Naive B cell (primary cell): ENCODE measurements at places on chromosomes 3 and 15.

DNA sequence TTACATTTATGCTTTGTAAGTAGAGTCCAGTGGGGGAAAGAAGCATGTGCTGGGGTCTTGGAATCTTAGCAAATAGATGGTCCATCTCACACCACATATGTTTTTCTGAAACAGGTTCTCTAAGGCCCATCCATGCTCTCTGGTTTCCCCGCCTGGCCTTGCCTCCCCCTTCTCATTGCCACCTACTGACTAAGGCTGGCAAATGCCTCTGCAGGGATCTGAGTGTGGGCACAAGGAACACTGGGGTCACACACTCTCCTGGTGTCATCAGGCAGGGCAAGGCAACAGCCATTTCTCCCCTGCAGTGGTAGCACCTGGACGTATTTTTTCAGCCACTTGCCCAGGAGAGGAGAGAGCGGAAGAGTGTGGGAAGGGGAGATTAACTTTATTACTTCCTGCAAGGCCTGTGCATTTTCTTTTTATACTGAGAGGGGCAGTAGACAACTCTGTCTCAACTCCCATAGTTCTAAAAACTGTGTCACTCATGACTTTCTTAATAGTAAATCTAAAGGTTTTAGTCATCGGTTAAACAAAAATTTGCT, 804.2 kb upstream of the NECTIN3 start:
- no peaks in the 10 kb centered on the region for H3K4me1 ChIP-seq
- no peak for DNase-seq
- H3K4me3 ChIP-seq: no peak overlapping the region
- H3K27me3 ChIP-seq: no peaks in the 10 kb centered on the region
- no peaks in the 10 kb centered on the region for H3K36me3 ChIP-seq

DNA sequence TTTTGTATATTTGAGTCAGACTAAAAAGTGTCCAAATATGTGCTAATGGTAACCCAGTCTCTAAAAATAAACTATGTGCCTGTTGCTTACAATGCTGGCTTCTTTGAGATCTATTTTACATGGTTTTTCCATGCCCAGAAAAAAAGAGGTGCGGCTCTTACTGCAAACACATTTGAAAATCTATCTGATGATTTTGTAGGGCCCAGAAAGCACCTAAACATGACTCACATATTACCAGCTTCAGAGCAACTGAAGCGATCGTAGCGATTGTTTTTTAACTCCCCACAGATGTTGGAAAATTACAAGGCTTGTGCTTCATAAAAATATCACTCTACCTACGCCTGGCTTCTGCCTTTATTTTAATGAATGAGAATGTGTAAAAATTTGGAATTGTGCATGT, 53.5 kb downstream of the SUCNR1 start:
- no peak for DNase-seq
- no peaks in the 10 kb centered on the region for H3K4me1 ChIP-seq
- H3K27me3 ChIP-seq: no peaks in the 10 kb centered on the region
- H3K36me3 ChIP-seq: no peaks in the 10 kb centered on the region
- no peak overlapping the region for H3K4me3 ChIP-seq

DNA sequence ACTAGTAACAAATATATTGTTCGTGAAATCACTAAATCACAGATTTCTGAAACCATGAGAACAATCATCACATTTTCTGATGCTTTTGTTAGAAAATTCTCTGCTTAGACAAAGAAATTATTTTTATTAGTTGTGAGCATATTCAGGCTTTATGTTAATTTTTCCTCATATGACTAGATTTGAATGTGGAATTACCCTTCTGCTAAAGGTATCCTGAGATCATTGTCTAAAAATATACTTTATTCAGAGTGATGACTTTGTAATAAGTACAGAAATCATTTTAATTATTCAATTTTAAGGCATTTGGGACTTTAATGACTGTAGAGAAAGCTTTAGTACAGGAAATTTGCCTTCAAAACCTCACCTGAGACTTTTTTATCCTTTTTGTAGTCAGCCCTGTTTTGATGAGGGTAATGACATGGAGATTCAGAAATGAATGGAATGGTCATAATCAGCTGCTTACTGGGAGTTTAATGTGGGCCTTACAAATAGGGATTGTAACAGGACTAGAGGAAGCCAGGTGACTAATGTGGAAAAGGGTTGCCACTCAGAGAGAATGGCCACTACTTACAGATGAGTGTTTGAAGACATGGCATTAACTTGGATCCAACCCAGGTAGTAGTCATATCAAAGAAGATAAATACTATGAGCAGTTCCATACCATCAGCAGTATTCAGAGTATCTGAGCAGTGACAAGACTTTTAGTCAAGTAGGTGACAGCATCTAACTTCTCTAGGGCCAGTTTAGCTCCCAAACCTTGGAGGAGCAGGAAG, 148.3 kb downstream of the MBNL1 start:
- no peak overlapping the region for H3K4me3 ChIP-seq
- DNase-seq: no peak
- peaks cover 34% of the 10 kb centered on the region for H3K36me3 ChIP-seq

- H3K36me3 ChIP-seq: peaks cover 13% of the 10 kb centered on the region
- no peak for DNase-seq
- no peak overlapping the region for H3K27ac ChIP-seq
- H3K4me1 ChIP-seq: peaks cover 44% of the 10 kb centered on the region
- no peak overlapping the region for H3K4me3 ChIP-seq
Observed at GRCh38 chr3:141507392-141508066, 20.7 kb downstream of the RASA2 start.

GRCh38 chr15:52486003-52486996, 42.4 kb downstream of the MYO5A start:
- no peaks in the 10 kb centered on the region for H3K27me3 ChIP-seq
- H3K4me1 ChIP-seq: peaks cover 46% of the 10 kb centered on the region
- H3K27ac ChIP-seq: no peak overlapping the region
- no peaks in the 10 kb centered on the region for H3K36me3 ChIP-seq
- DNase-seq: no peak

DNA sequence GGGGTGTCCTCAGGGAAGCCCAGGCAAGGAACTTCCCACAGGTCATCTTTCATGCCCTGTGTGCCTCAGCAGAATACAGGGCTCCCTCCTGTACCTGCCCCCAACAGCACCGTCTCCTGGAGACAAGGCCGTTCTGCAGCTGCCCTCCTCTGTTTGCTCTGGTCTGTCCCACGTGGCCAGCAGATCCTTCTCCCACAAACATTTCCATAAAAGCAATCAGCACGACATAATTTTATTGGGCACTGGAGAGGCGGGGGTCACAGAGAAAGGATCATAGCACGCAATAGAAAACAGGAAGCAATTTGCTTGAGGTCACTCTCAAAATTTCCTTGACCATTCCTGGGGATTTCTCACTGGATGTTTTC, 29.4 kb downstream of the STARD5 start:
- peaks cover 40% of the 10 kb centered on the region for H3K36me3 ChIP-seq

GRCh38 chr15:68503213-68503612, 71.2 kb upstream of the ITGA11 start:
- no peaks in the 10 kb centered on the region for H3K27me3 ChIP-seq
- no peaks in the 10 kb centered on the region for H3K36me3 ChIP-seq
- no peak overlapping the region for H3K27ac ChIP-seq
- no peak overlapping the region for H3K4me3 ChIP-seq
- no peaks in the 10 kb centered on the region for H3K4me1 ChIP-seq

- H3K27ac ChIP-seq: no peak overlapping the region
- H3K4me3 ChIP-seq: no peak overlapping the region
- peaks cover 16% of the 10 kb centered on the region for H3K27me3 ChIP-seq
- no peaks in the 10 kb centered on the region for H3K36me3 ChIP-seq
- DNase-seq: no peak
Observed at GRCh38 chr15:69502470-69503045, 49.9 kb downstream of the RPLP1 start.

DNA sequence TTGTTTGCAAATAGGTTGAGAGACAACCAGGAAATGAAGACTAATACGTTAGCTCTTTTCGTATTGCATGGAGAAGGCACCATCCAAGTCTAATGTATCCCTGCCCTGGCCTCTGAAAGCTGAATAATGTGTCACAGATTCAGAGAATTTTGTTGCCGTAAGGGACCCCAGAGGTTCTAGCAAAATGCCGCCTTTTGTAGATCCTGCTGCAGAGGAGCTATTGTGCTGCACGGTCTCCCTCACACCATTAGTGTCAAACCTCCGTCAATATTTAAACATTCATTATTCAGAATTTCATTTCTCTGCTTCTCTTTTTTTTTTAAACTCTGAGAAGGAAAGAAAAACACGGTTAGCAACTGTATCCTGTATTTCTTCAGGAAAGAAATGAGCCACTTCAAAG, 238.7 kb downstream of the EPHB1 start:
- H3K27me3 ChIP-seq: peaks cover 26% of the 10 kb centered on the region
- DNase-seq: no peak
- no peaks in the 10 kb centered on the region for H3K36me3 ChIP-seq
- H3K4me1 ChIP-seq: no peaks in the 10 kb centered on the region
- H3K4me3 ChIP-seq: no peak overlapping the region

DNA sequence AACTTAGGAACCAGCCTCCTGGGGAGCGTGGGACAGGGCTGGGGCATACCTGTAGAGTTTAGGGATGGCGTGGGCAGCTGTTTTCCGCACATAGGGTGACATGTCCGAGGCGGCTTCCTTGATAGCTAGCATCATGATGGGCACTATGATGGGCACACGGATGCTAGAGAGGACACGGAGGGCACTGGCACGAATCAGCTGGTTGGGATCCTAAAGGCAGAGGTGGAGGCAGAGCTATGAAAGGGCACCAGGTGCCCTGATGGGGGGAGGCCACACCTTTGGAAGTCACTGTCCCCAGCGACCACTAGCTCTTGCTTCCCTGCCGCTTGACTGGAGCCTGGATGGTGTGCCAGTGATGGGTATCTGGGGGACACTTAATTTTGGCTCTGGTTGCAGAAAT, 28.3 kb downstream of the AP3B2 start:
- H3K27ac ChIP-seq: no peak overlapping the region
- H3K36me3 ChIP-seq: no peaks in the 10 kb centered on the region
- DNase-seq: no peak
- peaks cover 14% of the 10 kb centered on the region for H3K4me1 ChIP-seq

- no peaks in the 10 kb centered on the region for H3K27me3 ChIP-seq
- DNase-seq: no peak
- H3K4me1 ChIP-seq: no peaks in the 10 kb centered on the region
- no peaks in the 10 kb centered on the region for H3K36me3 ChIP-seq
- H3K4me3 ChIP-seq: no peak overlapping the region
Observed at GRCh38 chr3:76723366-76723765, 316.5 kb upstream of the ROBO2 start.

GRCh38 chr3:64675687-64676247, 12.0 kb downstream of the ADAMTS9 start:
- no peak overlapping the region for H3K4me3 ChIP-seq
- H3K36me3 ChIP-seq: no peaks in the 10 kb centered on the region
- H3K27me3 ChIP-seq: no peaks in the 10 kb centered on the region

- H3K27me3 ChIP-seq: no peaks in the 10 kb centered on the region
- no peaks in the 10 kb centered on the region for H3K4me1 ChIP-seq
- H3K36me3 ChIP-seq: no peaks in the 10 kb centered on the region
- no peak overlapping the region for H3K4me3 ChIP-seq
- DNase-seq: no peak
- H3K27ac ChIP-seq: no peak overlapping the region
Observed at GRCh38 chr3:31189971-31190370, 295.5 kb upstream of the GADL1 start.

DNA sequence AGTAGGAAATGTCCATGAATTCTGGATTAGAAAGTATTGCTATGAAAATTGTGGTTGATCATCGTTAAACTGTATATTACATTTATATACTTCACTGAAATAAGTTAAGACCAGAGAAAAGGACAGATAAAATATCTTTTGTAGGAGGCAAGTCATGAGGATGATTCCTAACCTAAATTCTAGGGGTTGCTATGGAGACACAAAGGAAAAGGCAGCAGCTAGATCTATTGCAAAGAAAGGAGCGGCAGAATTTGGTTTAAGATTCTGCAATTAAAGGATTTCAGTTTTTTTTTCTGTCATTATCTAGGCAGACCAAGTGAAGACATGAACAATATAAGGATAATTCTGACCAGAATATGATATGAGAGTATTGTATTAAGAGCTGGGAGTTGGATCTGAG, 136.1 kb downstream of the CHL1 start:
- no peak overlapping the region for H3K27ac ChIP-seq
- H3K4me1 ChIP-seq: peaks cover 15% of the 10 kb centered on the region
- no peak overlapping the region for H3K4me3 ChIP-seq
- no peaks in the 10 kb centered on the region for H3K27me3 ChIP-seq

GRCh38 chr3:115571413-115571812, 51.9 kb upstream of the GAP43 start:
- no peak overlapping the region for H3K4me3 ChIP-seq
- no peak for DNase-seq
- no peaks in the 10 kb centered on the region for H3K4me1 ChIP-seq
- no peak overlapping the region for H3K27ac ChIP-seq

- peaks cover 18% of the 10 kb centered on the region for H3K4me1 ChIP-seq
- H3K4me3 ChIP-seq: no peak overlapping the region
- no peaks in the 10 kb centered on the region for H3K27me3 ChIP-seq
- no peaks in the 10 kb centered on the region for H3K36me3 ChIP-seq
- no peak for DNase-seq
Observed at GRCh38 chr15:87760547-87761314, 495.8 kb downstream of the NTRK3 start.

- H3K36me3 ChIP-seq: no peaks in the 10 kb centered on the region
- peaks cover 43% of the 10 kb centered on the region for H3K27me3 ChIP-seq
- no peak for DNase-seq
Observed at GRCh38 chr15:74830868-74831267, 4.4 kb downstream of the CPLX3 start.

GRCh38 chr3:49053543-49053942, 24.3 kb upstream of the IMPDH2 start:
- peaks cover 30% of the 10 kb centered on the region for H3K4me1 ChIP-seq
- no peak overlapping the region for H3K4me3 ChIP-seq
- no peak for DNase-seq

DNA sequence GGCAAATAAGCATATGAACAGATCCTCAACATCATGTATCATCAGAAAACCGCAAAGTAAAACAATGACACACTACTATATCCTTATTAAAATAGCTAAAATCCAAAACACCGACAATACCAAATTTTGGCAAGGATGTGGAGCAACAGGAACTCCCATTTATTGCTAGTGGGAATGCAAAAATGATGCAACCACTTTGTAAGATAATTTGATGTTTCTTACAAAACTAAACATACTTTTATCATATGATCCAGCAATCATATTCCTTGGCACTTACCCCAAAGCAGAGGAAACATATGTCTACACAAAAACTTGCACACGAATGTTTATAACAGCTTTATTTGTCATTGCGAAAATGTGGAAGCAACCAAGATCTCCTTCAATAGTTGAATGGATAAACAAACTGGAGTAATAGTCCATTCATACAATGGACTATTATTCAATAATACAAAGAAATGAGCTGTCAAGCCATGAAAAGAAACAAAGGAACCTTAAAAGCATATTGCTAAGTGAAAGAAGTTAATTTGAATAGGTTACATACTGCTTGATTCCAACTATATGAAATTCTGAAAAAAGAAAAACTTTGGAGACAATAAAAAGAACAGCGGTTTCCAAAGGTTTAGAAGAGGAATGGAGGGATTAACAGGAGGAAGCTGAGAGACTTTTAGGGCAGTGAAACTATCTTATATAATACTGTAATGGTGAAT, 172.0 kb downstream of the VPS13C start:
- no peak for DNase-seq
- no peak overlapping the region for H3K4me3 ChIP-seq
- H3K4me1 ChIP-seq: peaks cover 4% of the 10 kb centered on the region
